ENCODE measurements at places on chromosomes 1 and 21.

GRCh38 chr1:33247545-33247944, 8.7 kb upstream of the ZNF362 start:
- DNase-seq, result no peak

DNA sequence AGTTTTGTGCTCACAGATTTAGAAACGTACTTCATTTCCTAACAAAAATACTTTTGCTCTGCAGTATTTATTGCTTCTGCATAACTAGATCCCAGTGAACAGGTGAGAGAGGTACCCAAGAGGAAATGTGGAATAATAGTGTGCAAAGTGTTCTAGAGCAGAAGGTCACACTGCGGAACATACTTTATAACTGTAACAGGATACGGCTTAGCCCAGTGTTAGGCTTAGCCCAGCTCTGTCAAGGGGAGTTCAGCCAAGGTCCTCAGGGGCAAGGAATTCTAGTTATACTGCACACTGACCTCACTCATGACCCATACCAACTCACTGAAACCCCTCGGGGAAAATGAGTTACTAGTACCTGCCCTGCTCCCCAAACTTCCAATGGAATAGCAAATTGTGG, 55.3 kb downstream of the PTPN14 start:
- DNase-seq, result no peak

- DNase-seq, result no peak
Measured at GRCh38 chr1:154260127-154260526, 12.3 kb upstream of the HAX1 start.

DNA sequence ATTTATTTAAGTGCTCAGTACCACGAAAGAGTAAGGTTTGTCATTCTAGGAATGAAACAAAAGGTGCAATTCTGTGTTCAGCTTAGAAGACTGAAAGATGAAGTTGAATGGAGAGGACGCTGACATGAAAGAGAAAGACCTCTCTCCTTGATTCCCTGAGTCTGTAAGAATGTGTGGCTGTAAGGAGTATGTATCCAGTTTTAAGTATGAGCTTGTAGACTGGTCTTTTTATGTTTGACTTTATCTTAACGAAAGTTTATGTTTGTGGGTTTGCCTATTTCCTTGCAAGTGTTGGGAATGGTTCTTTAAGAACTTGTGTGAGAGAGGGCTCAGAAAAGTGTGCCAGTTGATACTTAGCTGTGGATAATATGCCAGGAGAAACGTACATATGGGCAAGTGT, 1.4 kb downstream of the CHD1L start:
- DNase-seq, result no peak

DNA sequence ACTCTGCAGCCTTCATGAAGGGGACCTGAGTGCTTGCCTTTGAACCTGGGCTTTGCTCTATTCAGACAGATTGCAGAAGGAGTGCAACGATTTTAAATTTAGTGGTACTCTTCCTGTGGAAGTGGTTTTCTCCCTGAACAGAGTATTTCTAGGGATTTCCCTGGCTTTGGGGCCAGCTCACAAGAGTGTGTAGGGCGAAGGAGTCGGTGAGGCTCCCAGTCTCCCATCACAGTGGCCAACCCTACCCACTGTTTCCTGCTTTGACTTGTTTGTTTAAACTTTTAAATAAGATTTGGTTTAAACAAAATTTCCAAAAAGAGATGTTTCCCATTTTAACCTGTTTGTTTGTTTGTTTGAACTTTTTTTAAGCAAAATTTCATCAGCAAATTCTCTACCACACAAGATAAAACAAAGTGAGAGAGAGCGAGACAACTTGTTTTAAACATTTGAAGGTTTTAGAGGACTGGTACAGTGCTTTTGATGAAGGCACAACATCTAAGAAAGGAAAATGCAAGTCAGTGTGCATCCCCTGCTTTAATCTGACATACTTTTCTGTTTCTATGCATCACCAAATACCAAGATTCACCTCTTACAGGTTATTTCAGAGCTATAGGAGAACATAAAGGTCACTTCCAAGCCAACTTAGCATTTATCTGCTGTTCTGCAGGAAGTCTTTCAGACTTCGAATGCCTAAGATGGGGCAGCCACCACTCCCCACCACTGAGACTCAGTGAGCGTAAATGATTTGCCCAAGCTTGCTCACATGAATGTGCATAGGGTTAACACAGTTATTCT, 6.6 kb downstream of the SELP start:
- DNase-seq, result no peak

- no peak for DNase-seq
Measured at GRCh38 chr1:205470131-205470530, 14.3 kb upstream of the BLACAT1 start.

DNA sequence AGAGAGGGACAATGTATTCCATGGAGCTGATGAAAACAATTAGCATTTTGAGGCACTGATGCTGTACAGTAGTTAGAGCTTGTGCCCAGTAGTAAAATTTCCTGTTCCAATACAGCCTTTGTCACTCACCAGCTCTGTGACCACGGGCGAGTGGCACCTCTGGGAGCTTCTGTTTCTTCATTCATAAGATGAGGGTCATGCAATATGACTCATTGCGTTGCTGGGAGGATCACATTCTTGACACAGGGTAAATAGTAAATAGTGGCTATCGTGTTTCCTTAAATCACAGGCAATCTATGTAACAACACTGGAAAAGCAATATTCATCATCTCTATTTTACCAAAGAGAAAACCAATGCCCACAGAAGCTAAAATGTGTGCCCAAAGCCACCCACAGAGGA, 4.5 kb upstream of the LRRC52 start:
- no peak for DNase-seq

- no peak for DNase-seq
Measured at GRCh38 chr1:168845140-168845539, 116.1 kb upstream of the DPT start.

DNA sequence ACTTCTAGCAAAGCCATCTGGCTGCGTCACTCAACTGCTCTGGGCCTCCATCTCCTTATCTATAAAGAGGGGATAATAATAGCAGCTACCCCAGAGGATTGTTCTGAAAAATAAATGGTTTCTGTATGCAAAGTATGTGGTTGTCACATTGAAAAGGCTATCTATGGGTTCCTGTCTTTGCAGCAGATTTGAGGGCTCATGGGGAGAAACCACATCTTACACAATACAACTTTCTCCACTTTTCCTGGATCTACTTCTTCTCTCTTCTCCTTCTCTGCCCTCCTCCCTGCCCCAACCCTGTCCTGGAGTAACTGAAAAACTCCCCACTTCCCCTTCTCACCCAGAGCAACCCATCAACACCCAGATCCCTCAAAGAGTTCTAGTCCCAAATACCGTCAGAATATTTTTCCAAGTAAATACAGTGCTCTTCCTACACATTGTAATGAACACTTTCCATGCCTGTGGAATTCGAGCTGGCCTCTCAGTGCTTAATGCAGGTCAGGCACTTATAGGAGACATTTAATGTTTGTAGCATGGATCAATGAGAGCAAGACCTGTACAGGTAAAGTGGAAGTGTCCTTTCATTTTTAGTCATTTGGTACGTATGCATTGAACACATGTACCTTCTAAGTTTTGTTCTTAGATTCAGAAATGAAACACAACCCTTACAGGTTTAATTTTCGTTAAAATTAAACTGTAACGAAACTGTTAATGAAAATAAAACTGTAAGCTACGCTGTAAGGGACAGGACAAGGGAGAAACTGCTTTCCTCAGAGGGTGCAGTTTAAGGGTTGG, 131.9 kb downstream of the AK5 start:
- no peak for DNase-seq

DNA sequence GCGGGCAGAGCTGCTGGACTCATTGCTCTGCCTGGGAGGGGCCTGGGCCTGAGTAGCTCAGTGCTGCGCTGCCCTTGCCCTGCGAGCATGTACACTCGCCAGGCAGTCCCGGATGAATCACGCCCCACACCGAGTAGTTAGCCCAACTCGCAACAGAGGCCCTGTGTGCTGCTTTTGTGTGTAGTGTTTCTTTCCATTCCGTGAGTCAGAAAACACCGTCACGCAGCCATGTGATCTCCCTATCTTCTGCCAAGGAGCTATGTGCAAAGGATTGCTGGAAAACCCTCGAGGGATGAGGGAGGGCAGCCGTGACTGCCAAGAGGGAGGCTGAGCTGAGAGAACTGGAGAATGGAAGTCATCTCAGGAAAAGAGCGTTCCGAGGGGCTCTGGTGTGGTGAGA, 37.3 kb downstream of the NENF start:
- DNase-seq, result no peak

DNA sequence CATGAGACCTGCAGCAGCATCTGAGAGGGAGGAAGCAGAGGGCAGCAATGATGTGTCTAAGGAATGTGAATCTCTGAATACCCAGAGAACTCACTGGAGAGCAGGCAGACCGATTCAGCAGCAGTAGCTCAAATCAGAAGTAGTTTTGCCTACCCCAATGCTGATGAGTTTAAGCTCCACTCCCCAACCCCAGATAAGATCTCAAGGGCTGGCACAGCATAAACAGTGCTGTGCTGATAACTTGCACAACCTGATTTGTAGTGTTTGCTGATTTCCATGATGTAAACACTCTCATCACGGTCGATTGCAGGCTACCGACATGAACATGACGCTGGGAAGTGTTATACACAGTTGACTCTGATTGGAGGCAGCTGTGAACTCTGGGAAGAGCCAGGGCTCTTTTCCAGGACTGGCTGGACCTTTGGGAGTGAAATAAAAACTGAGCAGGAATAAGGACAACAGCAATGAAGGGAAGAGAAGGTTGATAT, 11.2 kb upstream of the HMGCS2 start:
- DNase-seq, result no peak

DNA sequence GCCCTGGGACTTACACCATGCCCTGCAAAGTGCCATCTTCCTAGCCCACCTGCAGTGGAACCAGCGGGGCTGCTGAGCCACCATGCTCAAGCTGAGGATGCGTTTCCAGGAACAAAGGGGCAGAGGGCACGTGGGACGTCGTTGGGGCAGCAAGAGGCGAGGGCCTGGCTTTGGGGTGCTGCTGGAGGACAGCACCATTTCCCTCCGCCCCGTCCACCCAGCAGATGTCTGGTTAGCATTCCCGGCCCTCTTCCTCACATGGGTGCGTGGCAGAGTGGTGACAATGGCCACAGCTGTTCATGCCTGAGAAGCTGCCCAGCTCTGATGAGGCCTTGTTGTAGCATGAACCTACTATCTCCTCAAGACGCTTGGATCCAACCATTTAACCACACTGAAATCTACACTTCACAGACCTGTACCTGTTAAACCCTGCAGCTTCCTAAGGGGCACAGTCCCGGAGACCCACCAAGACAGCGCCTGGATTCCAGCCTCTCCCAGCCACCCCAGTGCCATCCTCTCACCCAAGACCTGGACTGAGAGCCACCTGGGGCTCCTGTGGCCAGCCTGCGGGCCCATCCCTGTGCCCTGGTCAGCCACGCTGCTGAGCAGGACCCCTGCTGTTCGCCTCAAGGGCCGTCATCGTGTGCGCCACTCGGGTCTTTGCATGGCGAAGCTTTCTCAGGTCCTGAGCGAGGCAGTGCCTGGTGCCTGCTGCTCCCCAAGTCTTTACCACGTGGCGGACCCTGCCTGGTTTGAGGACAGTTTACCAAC, 33.2 kb downstream of the SLC45A1 start:
- no peak for DNase-seq

- DNase-seq, result no peak
Measured at GRCh38 chr21:45941717-45942546, 39.6 kb upstream of the COL6A1 start.

GRCh38 chr1:84089465-84089864, 54.6 kb upstream of the PRKACB start:
- DNase-seq, result no peak

DNA sequence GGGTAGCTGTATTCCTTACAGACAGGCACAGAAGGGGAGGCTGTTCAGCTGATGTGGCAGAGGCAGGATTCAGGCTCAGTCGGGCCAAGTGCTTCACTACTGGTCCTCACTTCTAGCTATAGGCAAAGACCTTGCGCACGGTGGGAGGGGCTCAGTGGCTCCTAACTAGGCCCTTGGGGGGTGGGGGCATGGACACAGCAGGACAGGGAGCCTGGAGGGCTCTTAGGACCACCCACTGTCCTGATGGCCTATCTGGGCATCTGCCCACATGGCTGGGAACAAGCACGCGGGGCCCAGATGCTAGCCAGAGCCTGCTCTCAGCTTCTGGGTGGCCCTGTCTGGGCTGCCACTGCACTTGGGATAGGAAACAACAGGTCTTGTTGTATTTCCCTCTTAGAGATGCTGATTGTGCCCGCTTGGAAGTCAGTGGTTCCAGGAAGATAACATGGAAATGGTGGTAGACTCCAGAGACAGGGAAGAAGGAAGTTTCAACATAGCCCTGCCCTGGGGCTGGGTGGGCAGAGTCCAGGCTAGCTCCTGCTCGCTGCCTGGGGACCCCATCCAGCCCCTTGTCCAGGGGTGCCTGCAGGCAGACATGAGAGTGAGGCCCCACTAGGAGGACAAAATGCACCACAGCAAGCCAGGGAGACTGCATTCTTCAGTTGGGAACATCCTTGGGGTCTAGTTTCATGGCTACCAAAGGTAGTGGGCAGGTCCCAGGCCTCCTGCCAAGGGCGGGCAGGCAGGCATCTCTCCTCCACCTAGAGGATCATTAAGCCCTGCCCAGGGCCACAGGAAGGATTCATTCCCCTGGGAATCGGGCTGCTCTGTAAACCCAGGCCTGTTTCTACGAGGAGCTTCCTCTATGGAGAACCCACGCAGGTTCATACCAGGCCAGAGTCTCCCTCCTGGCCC, 102.5 kb downstream of the BCAR3 start:
- no peak for DNase-seq

- DNase-seq, result no peak
Measured at GRCh38 chr1:52911541-52911940, 10.0 kb downstream of the ECHDC2 start.

DNA sequence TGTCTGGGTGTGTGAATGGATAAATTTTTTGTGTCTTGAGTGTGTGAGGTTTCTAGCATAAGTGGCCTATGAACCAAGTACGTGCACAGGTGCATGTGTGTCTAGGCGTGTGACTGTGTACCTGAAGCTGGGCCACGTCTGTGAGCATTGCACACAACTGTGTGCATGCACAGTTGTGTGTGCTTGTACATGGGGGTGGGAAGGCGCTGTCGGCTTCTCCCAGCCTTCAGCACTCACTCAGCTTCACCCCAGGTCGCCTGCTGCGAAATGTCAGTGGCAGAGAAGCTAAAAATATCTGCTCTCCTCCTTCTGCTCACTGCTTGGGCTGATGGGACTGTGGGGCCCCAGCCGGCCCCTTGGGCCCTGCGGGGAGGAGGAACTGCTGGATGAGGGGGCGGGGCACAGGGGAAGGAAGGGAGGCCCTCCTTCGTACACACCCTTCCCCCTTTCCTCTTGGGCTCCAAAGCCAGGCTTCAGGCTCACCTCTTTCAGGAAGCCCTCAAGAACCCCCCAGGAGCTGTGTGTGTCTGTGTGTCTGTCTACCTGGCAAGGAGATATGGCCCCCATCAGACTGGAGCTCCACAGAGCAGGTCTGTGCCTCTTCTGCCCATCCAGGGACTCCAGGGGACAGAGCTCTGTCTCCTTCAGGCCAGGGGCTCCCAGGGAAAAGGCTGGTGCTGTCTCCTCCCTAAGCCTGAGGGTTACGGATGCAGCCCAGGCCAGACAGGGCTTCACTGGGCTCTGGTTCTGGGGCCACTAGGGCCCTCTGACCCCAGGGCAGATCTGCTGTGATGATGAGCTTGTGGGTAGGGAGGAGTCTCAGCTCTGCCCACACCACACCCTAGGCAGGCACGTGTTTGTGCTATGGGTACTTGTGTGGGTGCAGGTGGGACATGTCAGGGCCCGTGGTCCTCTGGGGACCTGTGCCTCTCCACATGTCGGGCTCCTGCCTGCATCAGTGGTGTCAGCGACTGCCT, 35.6 kb upstream of the WASF2 start:
- DNase-seq, result peak; percentile 35

- DNase-seq, result no peak
Measured at GRCh38 chr1:214553142-214553710, 1.8 kb upstream of the PTPN14 start.
